Kidney glomerular epithelial cell (primary cell): ENCODE measurements at places on chromosomes 1 and 21.
A peak's percentile ranks its signal among the peaks of the same experiment; 100 is the strongest.

DNA sequence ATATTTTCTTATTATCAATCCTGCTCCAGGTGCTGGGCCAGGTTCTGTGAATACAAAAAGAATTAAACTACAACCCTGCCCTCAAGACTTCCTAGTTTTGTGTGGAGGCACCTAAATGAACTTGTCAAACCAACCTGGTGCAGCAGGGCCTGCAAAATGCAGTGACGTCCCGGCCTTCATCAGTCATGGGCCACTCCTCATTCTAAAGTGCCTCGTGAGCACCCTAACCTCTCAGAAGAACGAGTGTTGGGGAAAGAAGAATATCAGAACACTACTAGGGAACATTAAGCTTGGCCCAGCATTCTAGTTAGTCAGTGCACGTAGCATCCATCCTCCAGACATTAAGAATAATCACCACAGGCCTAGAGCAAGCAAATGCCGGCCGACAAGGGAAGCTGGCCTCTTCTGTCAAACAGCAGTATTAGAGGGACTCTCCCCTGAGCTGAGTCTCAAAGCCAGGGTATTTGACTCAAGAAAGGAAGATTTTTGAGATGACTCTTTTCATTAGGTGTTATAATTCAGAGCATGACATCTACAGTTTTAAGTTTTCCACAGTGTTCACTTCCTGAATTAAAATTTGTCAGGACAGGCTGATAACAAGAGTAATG, 137.9 kb downstream of the SLC45A1 start:
- DNase-seq, result no peak

GRCh38 chr1:55050283-55050682, 10.9 kb downstream of the PCSK9 start:
- DNase-seq, result no peak

DNA sequence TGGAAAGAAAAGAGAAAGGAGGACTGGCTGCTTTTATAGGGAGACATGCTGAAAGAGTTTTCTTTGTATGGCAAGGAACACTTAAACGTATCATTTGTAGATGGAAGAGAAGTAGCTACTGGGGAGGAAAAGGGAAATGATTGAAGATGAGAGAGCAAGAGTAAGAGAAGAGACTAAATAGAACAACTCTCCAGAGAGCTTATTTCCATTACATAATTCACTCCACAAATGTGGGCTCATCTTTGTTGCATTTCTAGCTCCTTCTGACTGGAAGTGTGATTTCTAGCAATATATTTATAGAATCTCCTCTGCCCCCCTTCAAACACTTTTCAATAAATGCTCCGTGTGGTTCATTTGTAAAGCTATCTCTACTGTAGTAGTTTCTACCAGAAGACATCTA, 71.0 kb downstream of the ST6GALNAC5 start:
- no peak for DNase-seq

GRCh38 chr21:38958940-38959691, 153.4 kb downstream of the ETS2 start:
- DNase-seq, result peak; percentile 97

DNA sequence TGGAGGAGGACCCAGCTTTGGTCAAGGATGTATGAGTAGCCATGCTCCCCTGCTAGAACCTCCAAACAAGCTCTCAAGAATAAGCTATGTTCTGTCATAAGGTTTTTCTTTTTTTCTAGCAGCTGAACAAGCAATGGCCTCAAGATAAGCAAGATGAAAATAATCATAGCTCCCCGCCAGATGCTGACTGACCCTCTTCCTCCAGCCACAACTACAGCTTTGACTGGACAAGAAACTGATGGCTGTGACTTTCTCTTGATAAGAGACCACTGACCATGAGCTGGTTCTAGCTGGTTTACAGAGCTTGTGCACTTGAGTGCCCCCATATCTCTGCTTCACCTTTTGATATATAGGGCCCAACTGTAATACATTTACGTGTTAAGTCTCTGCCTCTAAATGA, 38.2 kb upstream of the PARP1 start:
- no peak for DNase-seq

GRCh38 chr1:150053926-150054325, 13.7 kb upstream of the VPS45 start:
- no peak for DNase-seq

DNA sequence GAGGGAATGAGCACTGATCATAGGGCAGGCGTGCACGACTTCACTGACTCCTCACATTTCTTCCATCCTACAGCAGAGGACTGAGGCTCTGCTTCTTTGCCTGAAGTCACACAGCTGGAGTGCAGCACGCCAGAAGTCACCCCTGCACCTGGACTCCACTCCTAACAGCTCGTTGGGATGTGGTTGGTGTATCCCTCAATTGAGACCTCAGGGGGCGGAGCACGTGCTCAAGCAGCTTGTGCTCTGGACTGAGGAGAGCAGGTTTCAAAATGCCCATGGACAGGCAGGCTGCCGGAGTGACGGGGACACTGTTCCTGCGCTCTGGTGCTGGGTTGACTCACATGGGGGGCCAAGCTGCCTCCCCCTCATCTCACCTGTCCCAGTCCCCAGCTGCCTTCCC, 13.9 kb downstream of the CHIT1 start:
- no peak for DNase-seq

DNA sequence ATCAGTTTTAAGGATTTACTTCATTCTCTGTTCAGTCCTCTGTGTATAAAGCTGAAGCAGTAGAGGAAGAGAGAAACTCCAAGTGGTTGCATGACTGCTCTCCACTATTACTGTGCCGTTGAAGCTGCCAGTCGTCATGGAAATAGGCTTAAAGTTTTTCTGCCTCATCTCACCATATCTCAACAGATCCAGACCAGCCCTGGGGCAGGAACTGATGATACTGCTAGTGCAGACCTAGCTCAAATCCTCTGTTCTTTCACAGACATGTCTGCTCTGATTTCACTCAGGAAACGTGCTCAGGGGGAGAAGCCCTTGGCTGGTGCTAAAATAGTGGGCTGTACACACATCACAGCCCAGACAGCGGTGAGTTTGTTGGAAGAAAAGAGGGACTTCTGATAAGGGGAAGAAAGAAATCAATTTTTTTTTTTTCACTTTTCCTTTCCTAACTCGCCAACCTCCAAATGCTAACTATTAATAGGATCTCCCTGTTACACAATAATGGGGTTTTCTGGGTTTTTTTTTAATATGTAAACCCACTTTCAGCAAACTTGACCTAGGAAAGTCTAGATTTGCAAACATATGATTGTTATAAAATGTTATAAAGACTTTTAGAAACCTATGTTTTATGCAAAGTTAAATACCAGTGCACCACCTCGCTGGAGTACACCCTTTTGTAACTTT, 22.2 kb upstream of the STRIP1 start:
- no peak for DNase-seq

GRCh38 chr21:44699502-44700001, 2.6 kb downstream of the KRTAP10-12 start:
- no peak for DNase-seq

GRCh38 chr1:1153874-1154273, 19.8 kb upstream of the TTLL10 start:
- DNase-seq, result no peak

DNA sequence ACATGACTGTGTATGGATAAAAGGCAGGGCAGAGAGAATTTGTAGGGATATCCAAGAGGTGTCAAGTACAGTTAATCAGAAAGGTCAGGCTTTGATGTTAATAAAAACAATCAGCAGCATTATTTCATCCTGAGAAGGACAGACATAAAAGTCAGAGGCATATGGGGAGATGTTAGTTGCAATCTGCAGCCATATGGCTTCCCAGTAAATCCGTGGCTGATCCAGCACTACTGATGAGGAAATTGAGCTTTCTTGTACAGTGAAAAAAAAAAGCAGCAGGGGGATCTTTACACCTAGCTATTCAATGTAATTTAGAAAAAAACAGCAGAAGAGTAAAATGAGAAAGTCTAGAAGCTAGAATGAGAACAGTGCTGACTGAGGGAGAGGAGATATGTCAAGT, 2.2 kb upstream of the SPRR1B start:
- no peak for DNase-seq

GRCh38 chr1:26555550-26555981, 26.0 kb downstream of the RPS6KA1 start:
- DNase-seq, result no peak

- DNase-seq, result peak; percentile 93
These were observed 38.4 kb upstream of the KCNK2 start for GRCh38 chr1:215044151-215044550.

DNA sequence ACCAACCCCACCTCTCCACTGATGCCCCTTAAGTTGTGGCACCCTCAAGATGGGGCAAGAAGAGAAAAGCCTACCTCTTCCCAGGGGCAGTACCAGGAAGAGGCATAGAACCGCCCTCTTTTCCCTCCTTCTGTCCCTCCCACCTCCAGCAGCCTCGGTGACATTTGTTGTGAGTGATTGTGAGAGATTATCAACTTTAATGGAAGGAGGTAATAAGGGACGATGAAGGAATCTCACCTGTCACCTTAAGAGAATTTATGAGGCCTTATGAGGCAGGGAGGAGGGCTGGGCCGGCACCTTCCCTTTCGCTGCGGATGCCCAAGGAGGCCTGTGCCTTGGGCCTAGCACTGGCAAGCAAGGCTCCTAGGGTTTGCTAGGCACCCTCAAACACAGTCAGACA, 1.4 kb upstream of the ADGRB2 start:
- no peak for DNase-seq

DNA sequence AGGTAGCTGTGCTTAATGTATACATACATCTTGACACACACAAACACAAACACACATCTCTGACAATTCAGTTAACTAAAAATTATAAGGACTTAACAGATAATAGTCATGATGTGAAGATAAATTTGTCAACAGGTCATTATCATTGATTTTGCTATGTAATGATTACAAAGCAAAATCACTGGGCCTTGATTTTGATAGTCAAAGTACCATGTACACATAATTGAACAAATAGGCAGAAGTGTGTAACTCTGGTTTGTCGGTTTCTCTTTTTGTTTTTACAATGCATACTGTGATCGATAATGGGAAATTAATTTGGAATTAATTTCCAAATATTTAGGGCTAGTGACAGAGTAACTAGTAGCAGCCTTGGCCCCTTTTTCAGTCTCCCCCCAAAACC, 30.8 kb downstream of the PTBP2 start:
- no peak for DNase-seq

- no peak for DNase-seq
These were observed 51.1 kb upstream of the GRIK3 start for GRCh38 chr1:37085393-37085792.

GRCh38 chr21:15415541-15416261, 314.1 kb upstream of the USP25 start:
- DNase-seq, result no peak

DNA sequence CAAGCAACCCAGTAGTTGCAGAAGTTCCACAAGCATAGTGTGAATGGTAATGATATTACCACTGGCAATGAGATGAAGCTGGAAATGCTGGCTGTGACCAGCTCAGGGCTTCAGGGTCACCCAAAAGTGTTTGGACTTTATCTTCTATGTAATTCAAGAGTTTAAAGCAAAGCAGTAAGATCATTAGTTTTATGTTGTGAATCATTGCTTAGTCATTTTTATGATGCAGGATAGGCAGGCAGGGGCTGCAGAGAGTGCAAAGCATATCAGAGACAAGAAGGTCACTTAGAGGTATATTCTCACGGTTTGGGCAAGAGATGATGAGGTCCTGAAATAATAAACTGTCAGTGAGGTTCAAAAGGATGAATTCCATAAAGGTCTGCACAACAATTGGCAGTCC, 147.4 kb downstream of the OLFM3 start:
- DNase-seq, result no peak
